ENCODE measurements at places on chromosomes 11 and 22.

- DNase-seq, result no peak
Measured at GRCh38 chr11:75013051-75013450, 24.3 kb downstream of the NEU3 start.

- DNase-seq, result no peak
Measured at GRCh38 chr11:102317768-102318103, 452 bp downstream of the BIRC3 start.

- no peak for DNase-seq
Measured at GRCh38 chr11:114366331-114367243, 33.7 kb downstream of the C11orf71 start.

DNA sequence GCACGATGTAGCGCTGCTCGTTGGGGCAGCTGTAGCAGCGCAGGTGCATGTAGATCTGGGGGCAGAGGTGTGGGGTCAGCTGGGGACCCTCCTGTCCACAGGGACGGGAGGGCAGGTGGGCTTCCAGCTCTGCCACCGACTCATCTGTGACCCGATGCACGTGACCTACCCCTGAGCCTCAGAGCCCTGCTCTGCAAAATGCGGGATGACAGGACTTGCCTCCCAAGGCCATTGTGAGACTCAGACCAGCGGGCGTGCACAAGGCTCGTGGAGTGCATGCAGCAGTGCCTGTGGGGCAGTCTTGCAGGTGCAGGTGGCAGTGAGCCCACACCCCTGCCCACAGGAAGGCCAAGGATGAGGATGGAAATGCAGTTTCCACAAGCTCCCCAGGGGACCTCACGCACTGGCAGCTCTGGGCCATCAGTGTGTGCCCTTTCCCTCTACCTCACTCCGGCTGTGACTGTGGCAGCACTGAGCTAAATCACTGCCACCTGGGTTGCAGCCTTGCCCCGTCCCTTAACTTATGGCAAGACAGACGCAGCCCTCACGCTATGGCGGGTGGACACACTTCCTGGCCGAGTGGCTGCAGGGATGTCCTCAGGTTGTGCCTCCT is 26.7 kb downstream of the TMEM184B start:
- DNase-seq, result no peak

GRCh38 chr11:103326070-103326794 is 217.0 kb downstream of the DYNC2H1 start:
- DNase-seq, result no peak

GRCh38 chr11:28793282-28793738 is 685.1 kb downstream of the METTL15 start:
- DNase-seq, result no peak

- DNase-seq, result no peak
Measured at GRCh38 chr22:19879643-19879991, 24.9 kb upstream of the GNB1L start.

DNA sequence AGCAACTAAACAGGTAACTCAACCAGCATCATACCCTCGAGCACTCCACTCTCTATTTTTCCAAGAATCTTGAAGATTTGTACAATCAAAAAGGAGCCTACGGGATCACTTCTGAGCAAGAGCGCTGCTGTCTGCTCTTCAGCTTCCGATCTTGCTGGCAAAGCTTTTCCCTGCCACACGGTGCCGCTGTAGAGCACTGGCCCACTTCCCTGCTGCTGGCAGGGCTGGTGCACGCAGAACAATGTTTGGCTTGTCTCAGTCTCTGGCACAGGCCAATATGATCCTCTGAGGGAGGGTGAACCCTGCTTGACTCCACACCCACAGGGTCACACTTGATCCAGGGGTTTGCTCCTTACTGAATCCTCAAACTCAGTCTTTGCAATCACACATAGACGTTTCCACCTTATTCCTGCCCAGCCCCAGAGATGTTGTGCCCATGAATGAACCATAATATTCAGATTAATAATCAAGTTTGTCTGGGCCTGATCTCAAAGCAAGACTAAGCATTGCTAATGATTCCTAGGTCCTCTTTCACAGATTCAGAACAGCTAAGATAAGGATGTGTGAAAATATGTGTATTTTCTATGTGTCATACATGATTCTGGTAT is 536.6 kb downstream of the SOX6 start:
- peak; percentile 19 for DNase-seq

GRCh38 chr11:35986947-35987346 is 43.1 kb downstream of the LDLRAD3 start:
- DNase-seq, result no peak

DNA sequence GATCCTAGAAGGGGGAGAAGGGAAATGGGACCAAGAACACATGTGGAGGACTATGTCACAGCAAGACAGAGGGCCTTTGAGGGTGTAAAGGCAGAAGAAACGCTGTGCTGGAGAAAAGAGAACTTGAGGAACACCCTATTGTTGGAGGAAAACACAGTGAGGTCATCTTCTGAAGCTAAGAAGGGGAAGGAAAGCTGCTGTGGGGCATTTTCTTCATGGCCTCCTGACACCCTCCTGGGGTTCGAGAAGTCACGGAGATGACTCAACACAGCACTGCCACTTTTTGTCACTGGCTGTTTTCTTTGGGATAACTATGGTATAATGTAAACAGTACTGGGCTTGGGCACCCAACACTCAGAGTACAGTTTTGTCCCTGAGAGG is 492.6 kb upstream of the CADM1 start:
- DNase-seq, result no peak

DNA sequence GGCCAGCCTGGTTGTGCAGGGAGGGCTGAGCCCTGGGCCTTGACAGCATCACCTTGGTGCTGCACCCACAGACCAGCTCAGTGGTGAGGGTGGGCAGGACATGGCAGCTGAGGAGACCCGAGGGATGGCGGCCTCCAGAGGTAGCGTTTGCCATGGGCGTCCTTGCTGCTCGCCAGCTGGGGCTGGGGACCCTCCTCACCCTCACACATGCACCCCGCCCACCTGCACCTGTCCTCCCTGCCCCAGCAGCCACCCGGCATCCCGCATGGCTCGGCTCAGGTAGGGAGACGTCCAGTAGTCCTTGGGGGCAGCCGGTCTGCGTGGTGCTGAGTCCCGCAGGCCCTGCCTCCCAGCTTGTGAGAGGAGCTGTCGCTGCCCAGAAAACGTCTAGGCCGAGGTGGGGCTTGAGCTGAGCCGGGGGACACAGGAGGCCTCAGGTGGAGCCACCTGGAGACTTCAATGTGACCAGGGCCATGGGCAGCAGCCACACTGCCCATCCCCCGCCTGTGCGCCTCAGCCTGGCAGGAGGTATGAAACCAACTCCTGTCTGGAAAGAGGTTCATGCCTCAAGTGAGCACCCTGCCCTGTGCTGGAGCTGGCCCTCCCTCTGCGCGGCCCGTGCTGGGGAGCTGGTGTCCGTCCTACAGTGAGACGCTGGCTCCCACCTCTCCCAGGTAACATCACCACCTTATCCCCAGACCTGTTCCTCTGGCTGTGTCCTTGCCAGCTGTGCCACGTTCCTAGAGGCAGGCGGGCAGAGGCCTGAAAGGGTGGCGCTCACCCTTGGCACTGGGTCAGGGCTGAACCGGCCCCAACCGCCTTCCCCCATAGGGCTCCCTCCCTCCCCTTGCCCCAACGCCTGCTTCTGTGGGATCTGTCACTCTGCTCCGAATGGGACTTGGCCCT is 3.3 kb upstream of the TRABD start:
- no peak for DNase-seq

GRCh38 chr22:31604137-31604705 is 57.8 kb downstream of the PISD start:
- no peak for DNase-seq

- no peak for DNase-seq
Measured at GRCh38 chr22:44913198-44913983, 96.4 kb downstream of the PHF21B start.

DNA sequence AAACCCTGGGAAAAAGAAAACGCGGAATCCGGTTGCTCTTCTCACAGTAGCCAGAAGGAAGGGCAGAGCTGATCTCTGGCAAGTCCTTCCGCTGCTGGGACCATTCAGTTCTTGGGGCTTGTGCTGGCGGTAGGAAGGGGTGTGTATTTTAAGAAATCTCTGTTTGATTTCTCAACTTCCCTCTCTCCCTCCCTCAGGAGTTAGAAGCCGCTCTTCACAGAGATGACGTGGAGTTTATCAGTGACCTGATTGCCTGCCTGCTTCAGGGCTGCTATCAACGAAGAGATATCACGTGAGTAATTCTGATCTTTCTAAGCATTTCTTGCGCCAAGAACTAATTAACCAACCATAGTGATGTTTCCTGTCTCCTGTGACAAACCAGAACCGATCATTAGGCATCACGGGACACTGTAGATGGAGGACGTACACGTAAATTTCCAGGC is 85.9 kb upstream of the SLC25A18 start:
- no peak for DNase-seq

DNA sequence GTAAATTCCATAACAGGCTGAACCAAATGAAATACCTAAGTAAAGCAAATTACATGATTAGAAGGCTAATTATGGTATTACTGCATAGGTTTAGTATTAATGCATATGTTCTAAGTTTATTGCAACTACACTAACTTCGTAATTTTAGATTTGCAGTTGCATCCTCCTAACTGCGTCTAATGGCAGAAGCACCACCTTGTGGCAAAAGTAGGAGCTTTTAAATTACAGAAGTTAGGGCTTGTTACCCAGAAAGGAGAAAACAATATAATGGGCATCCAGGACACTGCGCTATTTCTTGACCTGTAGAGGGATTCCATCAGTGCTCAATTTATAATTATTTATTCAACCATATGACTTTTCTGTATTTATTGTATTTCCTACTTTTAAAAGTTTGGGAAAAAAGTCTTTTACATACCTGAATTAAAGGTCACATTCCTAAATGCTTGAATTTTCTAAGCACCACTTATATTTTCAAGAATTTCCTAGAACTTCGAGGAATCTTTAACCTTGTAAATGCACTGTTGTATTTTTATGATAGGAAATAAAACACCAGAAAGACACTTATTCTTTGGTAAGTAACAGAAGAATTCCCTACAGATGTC is 16.3 kb upstream of the GPR83 start:
- no peak for DNase-seq

GRCh38 chr11:1532014-1532586 is 40.0 kb downstream of the DUSP8 start:
- no peak for DNase-seq
